ENCODE measurements at places on chromosomes 7 and 10.

DNA sequence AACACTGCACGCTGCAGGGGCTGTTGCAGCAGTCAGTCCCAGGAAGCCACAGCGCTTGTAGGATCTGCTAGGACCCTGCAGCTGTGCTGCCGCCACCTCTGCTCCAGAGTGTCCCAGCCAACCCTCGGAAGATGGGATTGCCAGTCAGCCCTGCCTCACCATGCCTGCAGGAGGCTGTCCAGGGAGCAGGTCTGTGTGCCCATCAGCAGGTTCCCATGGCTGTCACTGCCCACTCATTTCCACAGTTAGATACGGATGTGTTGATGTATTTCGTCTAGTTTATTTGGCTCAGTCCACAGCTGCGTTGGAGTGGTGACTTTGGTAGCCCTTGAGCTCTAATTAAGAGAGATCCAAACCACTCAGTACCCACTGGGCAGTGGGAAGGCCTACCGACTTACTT is 35.7 kb downstream of the SHH start:
- DNase-seq, result no peak

DNA sequence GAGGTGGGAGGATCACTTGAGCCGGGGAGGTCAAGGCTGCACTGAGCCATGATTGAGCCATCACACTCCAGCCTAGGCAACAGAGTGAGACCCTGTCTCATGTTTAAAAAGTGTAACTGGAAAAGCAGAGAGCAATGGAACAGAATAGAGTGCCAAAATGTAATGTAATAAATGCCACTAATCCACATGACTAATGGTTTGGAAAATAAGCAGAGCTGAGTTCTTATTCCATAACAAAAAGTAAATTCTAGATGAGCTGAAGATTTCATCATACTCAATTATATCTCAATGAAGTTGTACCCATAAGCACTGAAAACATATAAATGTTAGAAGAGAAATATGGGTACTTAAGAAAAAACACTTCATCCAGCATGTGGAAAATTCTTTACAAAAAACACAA is 132.6 kb downstream of the USP6NL start:
- DNase-seq, result no peak

DNA sequence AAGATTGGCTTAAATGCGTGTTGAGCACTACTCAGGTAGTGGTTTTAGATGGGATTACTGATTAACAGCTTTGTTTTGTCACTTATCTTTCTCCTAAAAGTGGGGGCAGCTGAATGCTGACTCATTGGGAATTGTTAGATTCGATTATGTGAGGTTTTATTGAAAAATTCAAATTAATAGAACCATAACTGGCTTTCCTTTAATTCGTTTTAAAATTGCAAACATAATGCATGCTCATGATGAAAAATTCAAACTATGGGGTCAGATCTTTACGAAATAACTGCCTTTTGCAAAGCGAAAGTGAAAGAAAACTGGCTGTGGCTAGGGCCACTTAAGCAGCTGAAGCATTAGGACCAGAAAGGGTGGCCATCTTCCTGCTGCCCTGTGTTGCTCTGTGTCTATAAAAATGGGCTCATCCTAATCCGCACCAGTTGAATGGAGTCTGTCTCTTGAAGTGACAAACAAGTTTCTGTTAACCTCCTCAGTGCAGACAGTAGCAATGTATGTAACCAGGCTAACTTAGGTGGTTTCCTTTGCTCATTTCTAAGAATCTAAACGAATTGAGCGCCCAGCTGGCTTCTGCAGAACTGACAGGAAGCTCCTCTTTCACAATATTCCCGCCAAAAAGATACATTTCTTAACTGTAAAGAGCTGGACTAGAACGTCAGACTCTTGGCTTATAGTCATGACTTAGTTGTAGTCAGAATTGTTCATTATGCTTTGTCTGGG is 27.8 kb downstream of the DENND10 start:
- DNase-seq, result no peak

GRCh38 chr10:59176241-59177030 is at the start of gene PHYHIPL:
TSS of gene PHYHIPL (plus strand) at chr10:59176643. CDS start at chr10:59176854, 211 bp downstream.
- no peak for DNase-seq

DNA sequence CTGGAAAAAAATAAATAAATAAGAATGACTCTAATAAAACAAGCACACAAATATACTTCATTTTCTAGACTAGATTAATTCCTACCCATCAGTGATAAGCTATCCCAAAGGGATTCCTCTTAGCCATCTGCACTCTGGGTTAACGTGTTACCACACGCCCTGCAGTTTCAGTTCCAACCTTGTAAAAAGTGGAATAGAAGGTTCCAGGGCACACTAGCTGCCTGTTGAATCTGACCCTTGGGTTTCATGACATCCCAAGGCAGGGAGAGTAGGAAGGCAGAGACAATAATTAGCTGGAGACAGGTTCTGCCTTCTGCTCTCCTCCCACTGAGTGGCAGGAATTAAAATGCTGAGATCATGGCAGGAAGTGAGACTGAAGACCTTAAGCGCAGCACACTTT is 33.5 kb downstream of the SLC37A3 start:
- DNase-seq, result no peak

GRCh38 chr10:29208845-29209244 is 80.0 kb upstream of the LYZL1 start:
- no peak for DNase-seq

DNA sequence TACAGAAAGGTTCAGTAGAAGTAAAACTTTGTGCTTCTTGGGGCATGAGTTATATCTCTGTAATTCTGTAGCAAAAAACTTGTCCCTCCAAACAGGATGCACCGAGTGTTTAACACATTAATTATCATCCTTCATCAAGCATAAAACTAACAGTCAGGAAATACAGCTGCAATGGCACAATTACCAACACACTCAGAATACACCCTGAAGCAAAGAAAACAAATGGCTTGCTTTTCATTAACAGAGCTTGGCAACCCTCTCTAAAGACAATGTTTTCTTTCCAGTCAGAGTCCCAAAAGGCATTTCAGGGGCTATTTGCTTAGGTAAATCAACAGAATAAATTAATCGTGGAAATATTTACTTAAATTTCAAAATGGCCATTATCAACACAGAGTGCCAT is 107.7 kb downstream of the ICA1 start:
- no peak for DNase-seq

All from effector memory CD4-positive, alpha-beta T cell (primary cell).